BJ (cell line): ENCODE measurements at places on chromosomes 12 and 14.

DNA sequence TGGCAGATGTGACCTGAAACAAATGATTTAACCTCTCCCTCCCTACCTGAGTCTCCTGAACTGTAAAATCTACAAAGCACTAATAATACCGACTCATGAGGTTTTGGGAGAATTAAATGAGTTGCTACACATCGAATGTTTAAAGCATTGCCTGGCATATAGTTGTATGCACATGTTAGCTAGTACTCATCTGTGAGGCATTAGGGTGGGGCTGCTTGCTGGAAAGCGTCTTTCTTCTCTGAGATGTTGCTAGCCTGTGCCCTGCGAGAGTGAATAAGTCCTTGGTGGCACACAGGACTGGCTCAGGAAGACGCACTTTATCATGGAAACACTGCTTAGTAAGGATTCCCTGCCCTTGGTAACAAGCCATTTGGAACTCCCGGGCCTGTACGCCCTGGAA is 6.1 kb downstream of the RAPGEF3 start:
- DNase-seq, result no peak

- DNase-seq, result no peak
These were observed 554.2 kb downstream of the FLRT2 start for GRCh38 chr14:86084097-86084496.

DNA sequence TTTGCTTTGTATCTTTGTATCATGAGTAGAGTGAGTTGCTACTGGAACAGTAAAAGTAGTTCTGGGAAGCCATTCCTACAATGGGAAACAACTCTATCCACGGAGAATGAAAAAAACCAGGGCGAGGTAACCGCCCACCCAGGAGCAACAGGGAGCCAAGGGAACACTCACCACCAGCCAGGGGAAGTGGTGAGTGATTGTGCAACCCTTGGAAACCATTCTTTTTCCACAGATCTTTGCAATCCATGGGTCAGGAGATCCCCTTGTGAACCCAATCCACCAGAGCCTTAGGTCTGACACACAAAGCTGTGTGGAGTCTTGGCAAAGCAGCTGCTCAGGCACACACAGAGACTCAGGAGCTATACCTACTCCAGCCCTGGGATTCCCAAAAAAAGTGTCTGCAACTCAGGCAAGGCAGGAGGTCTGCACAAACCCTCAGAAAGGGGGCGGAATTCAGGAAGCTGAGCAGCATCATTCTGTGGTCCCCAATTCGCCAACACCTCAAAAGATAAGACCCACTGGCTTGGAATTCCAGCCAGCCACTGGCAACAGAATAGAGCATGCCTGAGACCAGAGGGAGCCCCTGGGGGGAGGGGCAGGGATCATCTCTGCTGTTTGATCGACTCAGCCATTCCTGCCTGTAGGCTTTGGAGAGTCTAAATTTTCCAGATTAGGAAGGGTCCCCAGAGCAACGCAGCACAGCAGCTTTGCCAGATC is 52.1 kb upstream of the PPFIA2 start:
- no peak for DNase-seq

DNA sequence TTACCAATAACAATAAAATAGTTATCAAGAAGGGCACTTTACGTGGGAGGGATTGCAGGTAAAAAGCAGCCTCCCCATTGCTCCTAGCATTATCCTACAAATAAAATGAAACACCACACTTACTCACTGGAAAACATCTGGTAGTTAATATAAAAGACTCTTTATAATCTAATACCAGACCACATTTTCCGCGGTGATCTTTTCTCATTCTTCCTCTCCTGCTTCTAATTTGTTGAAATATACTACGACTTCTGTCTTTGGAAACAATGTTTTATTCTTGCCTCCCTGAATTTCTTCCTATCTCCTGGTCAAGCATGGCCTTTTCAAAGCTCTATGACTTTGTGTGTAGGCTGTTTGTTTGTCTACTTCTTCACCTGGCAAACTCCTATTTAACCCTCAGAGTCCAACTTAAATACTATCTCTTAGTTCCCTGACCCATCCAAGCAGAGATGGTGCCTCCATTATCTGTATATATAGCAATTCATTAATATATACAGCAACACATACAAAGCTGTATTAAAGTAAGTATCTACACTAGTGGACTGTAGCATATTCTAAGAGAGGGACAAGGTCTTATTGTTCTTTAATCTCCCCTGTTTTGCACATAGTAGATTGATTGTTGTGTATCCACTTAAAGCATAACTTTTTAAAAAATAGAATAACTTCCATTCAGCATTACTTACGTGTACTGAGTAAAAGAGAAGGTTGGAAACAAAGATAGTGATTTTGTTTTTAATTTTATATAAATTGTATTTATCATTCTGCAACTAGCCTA is 228.3 kb downstream of the CEP128 start:
- DNase-seq, result no peak

- no peak for DNase-seq
These were observed 95.8 kb downstream of the TMTC3 start for GRCh38 chr12:88237954-88238353.

GRCh38 chr12:123064366-123064765 is 83.9 kb downstream of the ARL6IP4 start:
- DNase-seq, result no peak

DNA sequence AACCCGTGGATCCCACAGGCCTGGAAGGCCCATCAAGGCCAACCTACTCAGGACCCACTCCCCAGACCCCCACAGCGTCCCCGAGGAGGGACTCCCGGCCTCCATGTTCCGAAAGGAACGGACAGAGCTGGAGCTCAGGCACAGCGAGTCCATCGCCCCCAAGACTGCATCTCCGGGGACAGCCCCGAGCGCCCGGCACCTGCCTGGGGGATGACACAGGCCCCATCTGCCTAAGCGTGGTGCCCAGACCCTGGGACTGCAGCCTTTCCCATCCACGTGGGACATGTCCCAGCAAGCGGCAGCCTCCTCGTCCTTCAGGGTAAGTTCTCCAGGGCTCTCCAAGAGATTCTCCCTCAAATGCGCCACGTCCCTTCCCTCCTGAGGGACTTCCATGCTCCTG is 12.1 kb upstream of the DIO3 start:
- DNase-seq, result no peak

DNA sequence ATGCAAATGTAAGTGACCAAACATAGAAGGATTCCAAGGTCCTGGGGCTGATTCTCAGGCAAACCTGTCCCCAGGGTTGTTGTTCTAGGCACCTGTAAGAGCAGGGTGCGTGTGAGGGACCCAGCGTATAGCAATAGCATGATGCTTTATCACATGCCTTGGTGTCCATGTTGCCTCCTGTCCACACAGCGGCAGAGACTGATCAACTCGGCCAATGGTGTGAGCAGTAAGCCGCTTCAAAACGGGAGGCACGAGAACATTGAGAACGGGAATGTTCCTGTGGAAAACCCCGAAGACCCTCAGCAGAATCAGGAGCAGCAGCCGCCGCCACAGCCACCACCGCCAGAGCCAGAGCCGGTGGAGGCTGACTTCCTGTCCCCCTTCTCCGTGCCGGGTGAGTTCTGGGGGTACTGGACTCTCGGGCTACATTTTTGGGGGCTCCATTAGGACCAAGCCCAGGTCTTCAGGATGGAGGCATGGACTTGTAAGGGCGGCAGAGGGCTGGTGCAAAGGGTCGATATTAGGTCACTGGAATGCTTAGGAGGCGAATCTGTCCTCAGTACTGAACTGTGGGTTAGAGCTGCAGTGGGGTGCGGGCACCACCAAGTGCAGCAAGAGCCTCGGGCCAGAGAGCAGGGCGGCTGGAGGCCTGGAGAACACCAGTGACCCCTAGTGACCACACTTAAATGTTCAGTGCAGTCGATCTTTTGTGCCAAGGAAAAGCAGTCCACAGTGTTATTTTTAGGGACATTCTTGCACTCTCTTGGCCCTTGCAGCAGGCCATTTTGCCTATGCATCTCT is 57.2 kb upstream of the RIN3 start:
- DNase-seq, result no peak

- DNase-seq, result no peak
These were observed 206.6 kb upstream of the RTL1 start for GRCh38 chr14:101109981-101110728.

DNA sequence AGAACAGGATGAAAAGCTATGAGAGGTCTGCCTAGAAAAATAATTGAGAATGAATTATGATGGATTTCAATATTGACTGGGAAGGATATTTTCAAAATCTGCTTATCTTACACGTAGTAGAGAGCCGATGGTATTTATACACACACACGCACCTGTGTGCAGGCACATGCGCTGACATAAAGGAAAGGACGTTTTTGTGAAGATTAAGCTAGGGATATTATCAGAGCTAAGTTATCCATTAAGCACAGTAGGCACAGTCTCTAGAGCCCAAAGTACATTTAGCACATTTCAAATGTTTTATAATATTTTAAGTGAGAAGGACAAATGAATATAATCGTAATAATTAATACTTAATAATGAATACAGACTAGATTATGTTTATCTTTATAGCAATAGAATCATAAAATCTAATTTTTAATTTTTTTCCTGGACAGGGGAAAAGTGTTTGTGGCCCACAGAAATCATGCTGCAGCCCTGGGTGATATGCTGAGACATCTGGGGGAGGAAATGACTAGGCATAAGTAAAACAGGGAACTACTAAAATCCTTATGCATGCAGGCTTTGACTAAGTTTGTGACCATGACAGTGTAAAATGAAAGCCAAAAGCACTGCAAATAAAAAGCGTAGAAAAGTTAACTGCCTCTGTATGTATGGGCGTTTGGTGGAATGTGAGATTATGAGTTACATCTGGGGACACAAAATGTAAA is 146.1 kb downstream of the KITLG start:
- no peak for DNase-seq

GRCh38 chr14:100486025-100486828 is 101.0 kb downstream of the BEGAIN start:
- DNase-seq, result peak; percentile 89

- no peak for DNase-seq
These were observed 320.7 kb downstream of the NELL2 start for GRCh38 chr12:44555454-44555853.

- DNase-seq, result no peak
These were observed 44.5 kb downstream of the ALKBH1 start for GRCh38 chr14:77663293-77663692.

GRCh38 chr12:46147144-46147543 is 121.7 kb downstream of the SLC38A1 start:
- DNase-seq, result no peak

DNA sequence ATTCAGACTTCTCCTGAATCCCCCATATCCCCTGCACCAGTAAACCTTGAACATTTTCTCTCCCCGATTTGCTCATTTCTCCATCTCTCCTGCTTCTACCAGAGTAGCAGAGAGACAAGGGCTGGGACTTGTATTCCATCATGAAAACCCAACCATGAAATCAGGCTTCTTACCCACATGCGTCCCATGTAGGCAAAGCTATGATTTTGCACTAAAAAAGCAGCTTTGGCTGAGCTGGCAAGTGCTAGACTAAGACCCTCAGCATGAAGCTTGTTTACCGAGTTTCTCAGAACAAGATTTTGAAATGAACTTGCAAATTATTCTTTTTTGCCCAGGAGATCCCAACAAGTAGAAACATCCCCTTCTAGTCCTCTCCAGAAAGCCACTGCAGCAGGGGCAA is 80.3 kb upstream of the RFLNA start:
- no peak for DNase-seq

DNA sequence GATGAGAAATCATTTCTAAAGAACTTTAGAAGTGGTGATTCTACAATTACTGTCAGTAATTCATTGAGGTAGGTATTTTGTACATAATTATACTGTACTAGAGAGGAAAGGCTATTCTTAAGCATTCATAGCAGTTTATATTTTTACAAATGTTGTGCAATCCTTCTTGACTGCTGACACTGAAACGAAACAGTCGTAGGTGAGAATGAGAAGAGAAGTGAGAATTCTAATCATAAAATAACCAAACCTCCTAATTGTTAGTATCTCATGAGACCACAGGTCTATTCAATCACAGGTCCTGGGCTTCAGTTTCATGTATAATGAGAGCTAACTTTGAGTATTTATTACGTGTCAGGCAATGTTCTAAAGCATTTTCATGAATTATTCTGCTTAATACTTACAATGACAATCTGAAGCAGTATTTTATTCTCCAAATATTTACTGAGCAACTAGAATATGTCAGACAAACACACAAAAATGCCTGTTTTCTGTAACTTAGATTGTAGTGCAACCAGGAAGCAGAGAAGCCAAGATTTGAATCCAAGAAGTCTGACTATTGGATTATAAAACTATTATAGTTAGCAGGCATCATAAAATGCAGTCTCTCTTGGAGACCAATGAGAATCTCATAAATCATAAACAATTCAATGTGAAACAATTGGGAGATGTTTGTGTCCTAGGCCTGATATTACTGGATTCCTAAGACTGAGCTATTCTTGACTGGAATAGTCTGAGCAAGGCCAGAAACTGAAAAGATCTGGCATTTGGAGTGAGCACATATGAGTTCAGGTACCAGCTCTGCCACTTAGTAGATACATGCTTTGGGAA is 24.3 kb downstream of the RERG start:
- DNase-seq, result no peak

GRCh38 chr14:79960288-79960687 is 251.0 kb downstream of the DIO2 start:
- DNase-seq, result no peak

GRCh38 chr14:65297744-65298143 is 114.8 kb upstream of the FUT8 start:
- DNase-seq, result no peak

DNA sequence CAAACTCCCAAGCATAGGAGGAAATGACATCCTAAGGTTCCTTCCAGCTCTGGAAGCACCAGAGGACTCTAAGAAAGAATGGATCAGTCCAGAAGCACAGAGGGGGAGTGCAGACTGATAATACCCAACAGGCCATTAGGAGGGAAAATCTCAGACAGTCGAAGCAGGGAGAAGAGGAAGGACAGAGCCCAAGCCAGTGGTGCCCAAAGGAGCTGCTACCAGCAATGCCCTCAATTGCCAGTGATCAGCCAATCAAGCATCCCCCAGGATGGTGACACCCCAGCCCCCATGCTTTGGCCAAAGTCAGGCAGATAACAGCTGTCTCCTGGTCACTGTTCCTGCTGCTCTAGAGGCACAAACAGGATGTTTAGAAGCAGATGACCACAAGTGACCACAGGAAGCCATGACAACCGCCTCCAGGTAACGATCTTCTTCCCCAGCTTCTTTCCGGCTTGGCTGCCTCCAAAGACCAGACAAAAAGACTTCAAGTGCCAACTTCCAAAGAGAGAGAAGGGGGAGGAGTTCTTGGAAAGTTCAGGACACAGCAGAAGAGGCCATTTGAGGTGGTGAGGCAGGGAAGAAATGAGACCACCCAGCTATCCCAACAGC is 16.2 kb downstream of the PXN start:
- DNase-seq, result no peak

DNA sequence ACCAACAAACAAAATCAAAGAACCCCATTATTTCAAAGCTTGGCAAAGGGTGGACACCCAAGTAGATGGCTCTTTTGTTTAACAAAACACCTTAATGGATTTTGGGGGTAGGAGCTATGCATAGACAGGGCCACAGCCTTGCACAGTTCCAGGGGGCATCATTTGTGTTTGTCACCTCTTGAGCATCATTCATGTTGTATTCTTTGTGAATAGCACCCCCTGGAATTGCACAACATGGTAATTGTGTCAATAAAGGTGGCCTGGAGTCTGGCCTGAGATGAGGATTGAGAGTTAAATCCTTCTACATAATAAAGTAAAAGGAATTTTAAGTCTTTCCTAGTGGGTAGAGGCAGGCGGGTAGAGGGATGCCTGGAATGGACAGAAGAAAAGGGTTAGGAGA is 3.3 kb upstream of the FRS2 start:
- DNase-seq, result no peak

- DNase-seq, result no peak
These were observed 7.8 kb upstream of the ADGRD1 start for GRCh38 chr12:130945786-130946492.

- DNase-seq, result no peak
These were observed 37.7 kb upstream of the DUSP6 start for GRCh38 chr12:89389755-89390661.

GRCh38 chr12:124620606-124621295 is 53.3 kb upstream of the NCOR2 start:
- DNase-seq, result peak; percentile 14
